ENCODE measurements at places on chromosomes 12 and 14. TPM values are rescaled to one million over a fixed set of nuclear protein-coding genes. Genes with fewer than 3 reads are reported as not detected.

The B4GALNT3 gene
- total RNA-seq, result 0.33 TPM

The CLEC2B gene
- 11.4 TPM for total RNA-seq

The ETNK1 gene
- total RNA-seq, result 53.3 TPM

The IQSEC3 gene
- under 0.01 TPM for total RNA-seq

The PIWIL1 gene
- 0.34 TPM for total RNA-seq

The GPR137C gene
- total RNA-seq, result 0.31 TPM
